ENCODE measurements at places on chromosomes 1 and 21. TPM values are rescaled to one million over a fixed set of nuclear protein-coding genes. Genes with fewer than 3 reads are reported as not detected.
A peak's percentile ranks its signal among the peaks of the same experiment; 100 is the strongest.

DNA sequence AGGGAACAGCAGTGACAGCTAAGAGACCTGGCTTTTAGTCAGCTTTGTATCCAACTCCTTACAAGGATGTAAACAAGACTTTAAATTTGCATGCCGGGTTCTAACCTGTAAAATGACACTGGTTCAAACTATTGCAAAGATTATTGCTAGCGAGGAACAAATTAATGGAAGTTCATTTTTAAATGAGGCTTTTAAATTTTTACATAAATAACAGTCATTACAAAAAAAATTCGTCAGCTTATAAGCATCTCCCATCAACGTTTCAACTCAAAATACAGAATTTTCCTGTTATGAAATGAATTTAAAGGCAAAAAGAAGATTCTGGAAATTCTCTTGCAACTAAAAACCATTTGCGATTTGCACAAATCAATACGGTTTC is 668 bp downstream of the KIF14 start:
- H3K27me3 ChIP-seq, result no peaks in the 10 kb centered on the region
- peak overlapping the region; percentile 73 for H3K4me3 ChIP-seq
- H3K36me3 ChIP-seq, result no peaks in the 10 kb centered on the region
- H3K4me1 ChIP-seq, result no peaks in the 10 kb centered on the region

LORICRIN gene
- not detected for total RNA-seq

DNA sequence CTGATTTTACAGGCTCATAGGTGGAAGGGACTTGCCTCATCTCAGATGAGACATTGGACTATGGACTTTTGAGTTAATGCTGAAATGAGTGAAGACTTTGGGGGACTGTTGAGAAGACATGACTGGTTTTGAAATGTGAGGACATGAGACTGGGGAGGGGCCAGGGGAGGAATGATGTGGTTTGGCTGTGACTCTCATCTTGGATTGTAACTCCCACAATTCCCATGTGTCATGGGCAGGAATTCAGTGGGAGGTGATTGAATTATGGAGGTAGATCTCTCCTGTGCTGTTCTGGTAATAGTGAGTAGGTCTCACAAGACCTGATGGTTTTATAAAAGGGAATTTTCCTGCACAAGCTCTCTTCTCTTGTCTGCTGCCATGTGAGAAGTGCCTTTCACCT is 20.8 kb downstream of the SCYL3 start:
- no peaks in the 10 kb centered on the region for H3K4me1 ChIP-seq
- DNase-seq, result no peak
- H3K27ac ChIP-seq, result no peak overlapping the region
- no peak overlapping the region for H3K4me3 ChIP-seq
- H3K27me3 ChIP-seq, result no peaks in the 10 kb centered on the region
- H3K36me3 ChIP-seq, result peaks cover 26% of the 10 kb centered on the region

DNA sequence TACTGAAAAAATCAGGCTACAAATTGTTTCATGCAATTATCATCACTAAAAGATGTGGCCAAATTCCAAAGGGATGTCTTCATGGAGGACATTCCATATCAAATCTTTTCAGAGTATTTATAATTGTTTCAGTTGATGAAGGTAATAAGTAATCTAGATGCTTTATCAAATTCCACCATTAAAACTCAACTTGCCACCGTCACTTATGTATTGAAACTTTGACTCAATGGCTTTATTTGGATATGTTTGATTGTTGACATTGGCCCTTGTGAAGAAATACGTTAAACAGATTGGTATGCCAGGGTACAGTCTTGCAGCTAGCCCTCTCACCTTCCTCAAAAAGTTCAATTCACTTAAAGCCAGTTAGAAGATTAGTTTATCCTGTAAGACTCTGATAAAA is 32.2 kb upstream of the PALMD start:
- H3K27ac ChIP-seq, result no peak overlapping the region
- no peaks in the 10 kb centered on the region for H3K27me3 ChIP-seq
- H3K4me3 ChIP-seq, result no peak overlapping the region
- no peak for DNase-seq
- no peaks in the 10 kb centered on the region for H3K36me3 ChIP-seq

VASH2 gene
- total RNA-seq, result 0.48 TPM

CROCC gene
- 21.6 TPM for total RNA-seq

- peak overlapping the region; percentile 37 for H3K27ac ChIP-seq
- H3K36me3 ChIP-seq, result no peaks in the 10 kb centered on the region
- no peaks in the 10 kb centered on the region for H3K4me1 ChIP-seq
- no peak overlapping the region for H3K4me3 ChIP-seq
- DNase-seq, result no peak
Observed at GRCh38 chr1:183956559-183957188, 80.9 kb downstream of the COLGALT2 start.

DNA sequence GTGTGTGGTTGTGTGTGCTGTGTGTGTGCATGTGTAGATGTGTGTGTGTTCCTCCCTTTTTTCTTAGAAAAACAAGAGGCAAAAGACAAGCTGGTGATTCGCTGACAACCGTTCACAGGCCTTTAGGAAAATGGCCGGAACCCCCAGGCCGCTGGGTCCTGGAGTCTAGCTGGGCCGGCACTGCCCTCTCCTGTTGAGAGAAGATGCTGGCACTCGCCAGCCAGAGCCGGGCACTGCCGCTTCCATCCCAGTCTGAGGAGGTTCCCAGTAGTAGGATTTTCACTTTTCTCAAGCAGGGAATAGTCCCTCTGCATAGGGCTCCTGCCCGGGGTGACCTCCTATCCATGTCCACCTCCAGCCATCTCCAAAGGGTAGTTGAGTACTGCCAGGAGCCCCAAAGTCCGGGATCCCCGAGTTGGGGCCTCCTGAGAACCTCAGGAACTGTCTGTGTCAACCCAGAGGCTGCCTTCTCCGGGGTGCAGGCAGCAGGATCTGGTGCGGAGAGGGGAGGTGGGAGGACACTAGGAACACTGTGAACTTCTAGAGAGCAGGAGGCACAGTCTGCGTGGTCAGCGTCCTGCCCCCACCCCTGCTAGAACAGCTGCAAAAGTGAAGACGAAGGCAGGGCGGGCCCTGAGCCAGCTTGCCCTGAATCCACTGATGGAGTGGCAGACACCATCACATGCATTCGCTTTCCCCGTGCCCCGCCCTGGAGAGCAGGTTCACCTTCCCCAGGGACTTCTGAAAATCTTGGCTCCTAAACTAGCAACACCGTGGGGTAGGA is 44.1 kb upstream of the ARHGEF16 start:
- DNase-seq, result peak; percentile 39
- no peaks in the 10 kb centered on the region for H3K27me3 ChIP-seq
- no peaks in the 10 kb centered on the region for H3K36me3 ChIP-seq
- no peak overlapping the region for H3K27ac ChIP-seq
- no peak overlapping the region for H3K4me3 ChIP-seq

FCRL2 gene
- 0.10 TPM for total RNA-seq

DNA sequence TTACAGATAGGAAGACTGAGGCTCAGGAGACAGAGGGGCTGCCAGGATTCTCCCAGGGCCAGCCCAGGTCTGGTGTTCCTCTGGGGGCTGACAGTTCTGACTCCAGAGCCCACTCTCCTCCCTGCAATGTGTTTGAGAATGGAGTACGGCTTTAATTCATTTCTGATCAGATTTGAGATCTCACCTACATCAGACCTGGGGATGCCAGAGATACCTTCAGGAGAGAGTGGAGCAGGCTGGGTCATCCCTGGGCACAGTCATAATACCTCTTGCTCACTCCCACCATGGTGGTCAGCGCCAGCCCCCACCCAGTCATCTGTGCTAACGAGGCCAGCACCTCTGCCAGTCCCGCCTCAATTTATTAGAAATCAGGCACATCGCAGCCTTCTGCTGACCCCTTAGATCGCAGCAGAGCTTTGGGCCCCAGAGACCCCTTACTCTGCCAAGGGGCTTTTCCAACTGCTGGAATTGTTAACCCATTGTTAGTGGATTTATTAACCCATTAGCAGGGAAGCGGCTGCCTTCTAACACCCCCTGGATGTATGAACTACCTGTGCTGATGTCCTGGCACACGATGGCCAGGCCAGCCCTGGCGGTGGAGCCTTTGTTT is 352.1 kb downstream of the MATN1 start:
- no peaks in the 10 kb centered on the region for H3K27me3 ChIP-seq
- H3K36me3 ChIP-seq, result no peaks in the 10 kb centered on the region
- no peak for DNase-seq

GRCh38 chr1:232630894-232631195 is 912 bp upstream of the SIPA1L2 start:
- peak overlapping the region; percentile 86 for H3K4me3 ChIP-seq
- peak overlapping the region; percentile 94 for H3K27ac ChIP-seq
- peaks cover 5% of the 10 kb centered on the region for H3K4me1 ChIP-seq
- H3K27me3 ChIP-seq, result no peaks in the 10 kb centered on the region

NVL gene
- 51.5 TPM for total RNA-seq

C4BPA gene
- total RNA-seq, result 1.9 TPM
